Activated CD4-positive, alpha-beta T cell treated with anti-CD3 and anti-CD28 coated beads, Interleukin-2, Interleukin-4, amounts not matched to agents 100 ng/mL and 50 ng/mL, durations not matched to agents 16 hours and 8 hours (primary cell): ENCODE measurements at places on chromosomes 7 and 10.

- no peak for DNase-seq
Observed at GRCh38 chr10:112278871-112279270, 4.3 kb upstream of the TECTB start.

- no peak for DNase-seq
Observed at GRCh38 chr10:119680650-119681081, 29.5 kb downstream of the BAG3 start.

DNA sequence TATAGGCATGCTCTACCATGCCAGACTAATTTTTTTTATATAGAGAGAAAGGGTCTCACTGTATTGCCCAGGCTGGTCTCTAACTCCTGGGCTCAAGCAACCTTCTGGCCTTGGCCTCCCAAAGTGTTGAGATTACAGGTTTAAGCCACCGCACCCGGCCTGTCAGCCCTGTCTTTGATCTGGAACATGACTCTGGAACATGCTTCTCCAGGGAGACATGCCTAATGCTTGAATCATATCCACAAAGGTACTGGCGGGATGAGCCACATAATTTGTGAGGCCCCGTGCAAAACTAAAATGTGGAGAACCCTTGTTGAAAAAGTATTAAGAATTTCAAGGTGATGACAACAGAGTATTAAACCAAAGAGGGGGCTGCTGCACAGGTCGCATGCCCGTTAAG is 282.8 kb downstream of the ARHGAP12 start:
- no peak for DNase-seq

DNA sequence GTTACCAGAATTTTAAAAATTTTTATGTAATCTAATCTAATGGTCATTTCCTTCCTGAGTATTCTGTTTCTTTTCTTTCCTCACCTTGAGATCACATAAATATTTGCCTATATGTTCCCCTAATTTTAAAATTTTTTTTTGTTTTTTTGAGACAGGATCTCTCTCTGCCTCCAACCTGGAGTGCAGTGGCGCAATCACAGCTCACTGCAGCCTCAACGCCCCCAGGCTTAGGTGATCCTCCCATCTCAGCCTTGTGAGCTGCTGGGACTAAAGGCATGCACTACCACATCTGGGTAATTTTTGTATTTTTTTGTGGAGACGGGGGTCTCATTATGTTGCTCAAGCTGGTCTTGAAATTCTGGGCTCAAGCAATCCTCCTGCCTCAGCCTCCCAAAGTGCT is 4.1 kb upstream of the PROSER2 start:
- DNase-seq, result no peak

DNA sequence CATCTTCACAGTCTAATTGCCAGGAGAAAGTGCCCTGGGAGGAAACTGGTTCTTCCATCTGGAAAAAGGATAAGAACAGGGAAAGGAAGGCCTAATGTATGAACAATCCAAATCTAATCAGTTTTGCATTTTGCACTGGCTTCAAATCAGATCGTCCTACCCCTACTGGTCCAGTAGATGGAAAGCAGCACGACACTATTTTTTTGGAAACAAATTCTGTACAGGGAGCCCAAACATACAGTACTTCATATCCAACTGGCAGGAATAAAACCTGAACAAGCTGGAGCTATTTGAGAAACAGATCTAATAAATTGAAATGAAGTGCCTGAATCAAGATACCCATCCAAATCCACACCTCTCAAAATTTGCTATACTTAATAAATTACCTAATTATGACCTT is 36.5 kb downstream of the ETV1 start:
- DNase-seq, result no peak

GRCh38 chr7:135745703-135746312 is 2.8 kb downstream of the FAM180A start:
- DNase-seq, result no peak

- no peak for DNase-seq
Observed at GRCh38 chr7:37484426-37485073, 35.9 kb upstream of the ELMO1 start.

- no peak for DNase-seq
Observed at GRCh38 chr7:102842284-102842683, 70.5 kb upstream of the LRRC17 start.

DNA sequence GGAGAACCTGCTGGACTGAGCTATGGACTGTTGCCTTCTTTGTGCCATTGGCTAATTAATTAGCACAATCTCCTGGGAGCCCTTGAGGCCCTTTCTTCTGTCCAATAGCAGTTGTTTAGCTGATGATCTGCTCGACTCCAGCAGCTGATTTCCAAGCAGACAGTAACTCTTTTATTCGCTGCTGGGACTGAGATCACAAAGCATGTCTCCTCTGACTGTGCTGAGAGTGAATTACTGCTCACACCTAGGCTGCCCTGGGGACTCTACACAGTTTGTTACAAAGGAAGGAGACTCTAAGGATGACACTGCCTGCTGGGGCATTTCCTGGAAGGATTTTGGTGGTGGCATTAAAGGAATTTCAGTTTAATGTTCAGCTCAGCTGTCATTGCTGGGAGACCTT is 31.4 kb downstream of the CASP7 start:
- no peak for DNase-seq

GRCh38 chr10:274866-275265 is 139.6 kb downstream of the ZMYND11 start:
- no peak for DNase-seq

- no peak for DNase-seq
Observed at GRCh38 chr7:107712025-107712424, 31.9 kb upstream of the CBLL1 start.

GRCh38 chr10:17019696-17020095 is 109.9 kb downstream of the CUBN start:
- no peak for DNase-seq

GRCh38 chr10:125233726-125234125 is 73.4 kb upstream of the CTBP2 start:
- no peak for DNase-seq

- no peak for DNase-seq
Observed at GRCh38 chr10:1708746-1709145, 28.6 kb downstream of the ADARB2 start.

DNA sequence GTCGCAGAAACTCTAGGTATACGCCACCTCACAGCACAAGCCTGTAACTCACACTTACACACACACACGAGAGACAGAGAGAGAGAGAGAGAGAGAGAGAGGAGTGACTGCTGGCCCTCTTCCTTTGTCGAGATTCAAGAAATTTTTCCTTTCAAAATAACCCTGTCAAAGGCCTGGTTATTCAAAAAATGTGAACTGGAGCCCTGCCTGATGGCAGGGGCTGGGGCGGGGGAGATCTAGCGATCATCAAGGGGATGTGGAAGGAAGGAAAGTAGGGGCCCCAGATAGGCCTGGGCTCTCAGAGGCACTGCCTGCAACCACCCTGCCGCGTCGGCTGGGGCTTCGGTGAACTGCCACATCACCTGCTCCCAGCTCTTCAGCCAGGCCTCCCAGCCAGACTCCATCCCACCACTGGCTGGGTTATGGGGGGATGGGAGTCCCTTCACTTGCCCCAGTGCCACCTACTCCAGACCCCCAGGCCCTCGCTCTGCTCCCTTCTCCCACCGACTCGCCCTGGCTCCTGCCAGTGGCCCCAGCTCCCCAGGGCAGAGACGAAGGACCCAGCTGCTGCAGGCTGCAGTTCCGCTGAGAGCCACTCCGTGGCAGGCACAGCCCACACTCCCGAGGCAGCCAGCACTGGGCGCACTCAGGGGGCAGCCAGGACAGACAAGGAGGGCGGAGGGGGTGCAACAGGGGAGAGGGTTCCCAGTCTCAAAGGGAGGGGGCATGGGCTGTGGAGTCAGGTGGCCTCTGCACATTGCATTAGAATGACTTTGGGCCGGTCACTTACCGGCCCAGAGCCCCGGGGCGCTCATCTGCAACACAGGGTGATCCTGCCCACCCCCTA is 15.3 kb downstream of the KCNH2 start:
- DNase-seq, result peak; percentile 38

DNA sequence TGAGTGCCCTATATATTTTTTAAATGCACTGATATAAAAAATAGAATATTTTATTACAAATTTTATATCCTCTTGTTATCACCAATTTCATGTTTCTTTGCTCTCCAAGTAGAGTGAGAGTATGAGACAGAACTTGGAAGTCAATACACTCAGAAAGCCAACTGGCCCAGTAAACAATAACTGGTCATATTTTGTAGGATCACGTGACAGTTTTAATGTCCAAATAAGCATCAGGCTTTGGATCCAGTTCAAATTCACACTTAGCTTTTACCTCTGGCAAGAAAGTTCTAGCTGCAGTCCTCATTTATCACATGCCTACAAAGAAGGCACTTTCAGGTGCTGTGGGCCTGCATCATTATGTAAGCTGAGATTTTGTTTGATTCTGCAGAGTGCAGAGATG is 21.6 kb upstream of the TPK1 start:
- DNase-seq, result no peak

GRCh38 chr7:69199041-69199440 is 399.2 kb upstream of the AUTS2 start:
- no peak for DNase-seq

- DNase-seq, result no peak
Observed at GRCh38 chr7:28067171-28067570, 113.4 kb downstream of the JAZF1 start.

DNA sequence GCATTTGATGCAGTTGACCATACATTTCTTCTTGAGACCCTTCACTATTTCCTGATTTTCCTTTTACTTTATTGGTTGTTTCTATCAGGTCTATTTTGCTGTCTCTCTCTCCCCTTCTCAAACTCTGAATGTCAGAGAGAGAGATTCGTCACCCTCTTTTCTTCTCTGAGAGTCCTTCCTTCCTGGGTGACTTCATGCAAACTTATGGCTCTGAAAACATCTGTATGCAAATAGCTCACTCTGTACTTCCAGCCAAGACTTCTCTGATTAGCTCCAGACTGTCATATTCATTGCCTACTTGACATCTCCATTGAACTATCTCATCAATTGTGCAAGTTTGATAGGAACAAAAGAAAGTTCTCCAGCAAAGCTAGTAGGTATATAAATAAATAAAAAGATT is 191.7 kb upstream of the KLF6 start:
- DNase-seq, result no peak

DNA sequence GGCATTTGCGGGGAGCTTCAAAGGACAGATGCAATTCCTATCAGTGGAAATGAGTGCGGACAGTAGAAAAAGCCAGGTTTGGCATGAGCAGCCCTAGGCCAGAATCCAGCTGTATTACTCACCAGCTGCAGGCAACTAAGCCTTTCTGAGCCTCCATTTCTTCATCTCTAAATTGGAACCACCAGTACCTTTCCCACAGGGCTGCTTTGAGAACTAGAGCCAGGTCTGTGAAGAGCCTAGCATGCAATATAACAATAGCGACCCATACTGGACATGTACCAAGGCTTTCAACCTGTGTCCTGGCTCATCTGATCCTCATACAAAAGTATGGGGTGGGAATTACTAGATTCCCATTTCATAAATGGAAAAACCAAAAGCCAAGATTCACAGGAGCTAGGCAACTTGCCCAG is 101.0 kb downstream of the GSAP start:
- DNase-seq, result no peak

- DNase-seq, result no peak
Observed at GRCh38 chr7:27161721-27162560, 3.4 kb downstream of the HOXA9 start.

- no peak for DNase-seq
Observed at GRCh38 chr7:3282457-3282856, 18.6 kb upstream of the SDK1 start.

DNA sequence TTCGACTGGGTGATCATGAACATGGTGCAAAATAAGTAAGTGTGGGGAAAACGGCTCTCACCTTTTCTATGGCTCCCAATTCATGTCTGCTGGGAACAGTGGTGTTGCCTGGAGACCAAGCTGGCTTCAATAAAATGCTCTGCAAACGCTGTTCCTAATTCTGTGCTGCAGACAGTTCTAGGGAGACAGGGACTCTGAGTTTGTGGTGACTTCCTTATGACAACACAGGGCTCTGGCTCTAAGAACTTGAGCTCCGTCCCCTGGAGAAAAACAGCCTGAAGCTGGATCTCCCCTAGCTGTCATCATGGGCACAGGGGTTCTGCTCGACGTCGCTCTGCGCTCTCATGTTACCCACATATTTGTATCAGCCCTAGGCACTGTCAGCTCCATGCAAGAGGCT is 61.0 kb upstream of the INSYN2A start:
- no peak for DNase-seq

GRCh38 chr10:6012121-6012905 is 35.0 kb upstream of the IL15RA start:
- DNase-seq, result no peak

DNA sequence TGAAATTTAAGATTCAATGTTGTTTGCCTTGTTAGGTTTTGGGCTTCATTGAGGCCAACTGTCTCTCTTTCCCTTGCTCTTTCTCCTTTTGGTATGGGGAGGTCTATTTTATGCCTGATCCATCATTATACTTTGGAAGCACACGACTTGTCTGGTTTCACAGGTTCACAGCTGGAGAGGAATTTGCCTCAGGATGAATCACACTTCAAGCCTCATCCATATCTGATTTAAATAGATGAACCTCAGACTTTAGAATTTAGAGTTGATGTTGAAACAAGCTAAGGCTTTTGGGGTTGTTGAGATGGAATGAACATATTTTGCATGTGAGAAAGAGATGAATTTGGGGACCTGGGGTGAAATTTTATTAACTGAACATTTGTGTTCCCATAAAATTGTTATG is 150.5 kb upstream of the IGFBP3 start:
- DNase-seq, result no peak

- no peak for DNase-seq
Observed at GRCh38 chr7:87345962-87346371, 503 bp downstream of the CROT start.

DNA sequence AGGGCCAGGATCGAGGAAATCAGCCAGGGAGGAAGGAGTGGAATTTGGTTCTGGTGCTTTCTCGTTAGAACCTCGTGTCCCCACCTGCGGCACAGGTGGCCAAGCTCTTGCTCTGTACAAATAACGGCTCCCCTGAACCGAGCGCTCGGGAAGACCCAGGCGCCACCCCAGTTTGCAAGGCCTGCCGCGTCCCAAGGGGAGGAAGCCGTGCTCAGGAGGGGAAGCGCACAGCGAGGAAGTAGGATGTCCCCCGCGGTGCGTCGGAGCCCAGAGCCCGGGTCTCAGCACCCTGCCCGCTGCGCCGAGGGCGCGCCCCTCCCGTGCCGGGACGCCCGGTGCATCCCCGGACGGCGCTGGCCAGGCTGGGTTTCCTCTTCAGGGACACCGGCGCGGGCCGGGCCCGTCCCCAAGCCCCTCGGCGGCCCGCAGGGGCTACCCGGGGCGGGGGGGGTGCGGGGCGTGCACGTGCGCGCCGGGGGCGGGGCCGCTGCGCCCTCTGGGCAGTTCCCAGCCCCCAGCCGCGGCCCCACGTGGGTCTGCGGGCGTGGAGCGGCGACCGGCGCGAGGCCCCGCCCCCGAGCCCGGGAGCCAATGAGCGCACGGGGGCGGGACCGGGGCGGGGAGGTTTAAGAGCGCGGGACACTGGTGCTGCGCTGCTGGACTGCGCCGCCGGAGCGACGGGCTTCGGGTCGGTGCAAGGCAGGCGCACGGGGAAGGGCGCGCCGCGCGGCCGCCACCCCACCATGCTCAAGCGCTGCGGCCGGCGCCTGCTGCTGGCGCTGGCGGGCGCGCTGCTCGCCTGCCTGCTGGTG is at the start of gene LFNG:
Gene LFNG (plus strand): TSS at position 656 of the 812 bp plus-strand sequence. CDS start 88 bp downstream, at position 744.
- peak; percentile 89 for DNase-seq

- no peak for DNase-seq
Observed at GRCh38 chr7:74097937-74098614, 14.5 kb downstream of the LIMK1 start.
